ENCODE measurements at places on chromosomes 7 and 10.

DNA sequence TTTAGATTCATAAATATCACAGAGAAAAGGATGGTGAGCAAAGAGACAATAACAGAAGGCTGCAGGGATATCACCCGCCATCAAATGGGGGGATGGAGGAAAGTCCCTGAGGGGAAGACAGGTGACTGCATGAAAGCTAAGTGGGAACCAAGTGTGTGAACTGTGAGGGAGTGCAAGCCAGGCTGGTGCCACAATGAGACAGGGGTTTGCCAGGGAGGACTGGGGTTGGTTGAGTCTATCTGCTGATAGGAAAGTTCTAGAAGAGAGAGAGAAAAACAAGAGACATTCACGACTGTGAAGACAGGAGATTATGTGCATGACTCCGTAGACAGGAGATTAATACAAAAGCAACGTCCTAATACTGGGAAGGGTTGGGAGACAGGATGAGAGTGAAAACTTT is 376.4 kb downstream of the PARD3 start:
- DNase-seq, result no peak

- DNase-seq, result no peak
Observed at GRCh38 chr7:112022128-112022527, 184.1 kb downstream of the DOCK4 start.

- DNase-seq, result no peak
Observed at GRCh38 chr7:149595541-149595940, 97.9 kb upstream of the ZNF746 start.

GRCh38 chr10:74026428-74027015 is 28.6 kb downstream of the VCL start:
- DNase-seq, result no peak

DNA sequence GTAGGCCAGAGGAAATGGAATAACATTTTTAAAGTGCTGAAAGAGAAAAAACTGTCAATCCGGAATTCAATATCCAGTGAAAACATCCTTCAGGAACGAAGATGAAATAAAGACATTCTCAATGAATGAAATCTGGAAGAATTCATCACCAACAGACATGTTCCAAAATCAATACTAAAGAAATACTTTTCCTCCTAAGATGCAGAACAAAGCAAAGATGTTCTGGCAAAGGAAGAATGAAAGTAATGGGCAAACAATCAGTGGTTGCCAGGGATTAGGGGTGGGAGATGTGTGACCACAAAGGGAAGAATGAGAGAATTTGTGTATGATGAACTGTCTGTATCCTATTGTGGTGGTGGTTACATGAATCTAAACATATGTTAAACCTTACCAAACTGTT is 52.8 kb upstream of the EEPD1 start:
- no peak for DNase-seq

GRCh38 chr10:113754768-113755167 is 3.3 kb downstream of the PLEKHS1 start:
- no peak for DNase-seq

DNA sequence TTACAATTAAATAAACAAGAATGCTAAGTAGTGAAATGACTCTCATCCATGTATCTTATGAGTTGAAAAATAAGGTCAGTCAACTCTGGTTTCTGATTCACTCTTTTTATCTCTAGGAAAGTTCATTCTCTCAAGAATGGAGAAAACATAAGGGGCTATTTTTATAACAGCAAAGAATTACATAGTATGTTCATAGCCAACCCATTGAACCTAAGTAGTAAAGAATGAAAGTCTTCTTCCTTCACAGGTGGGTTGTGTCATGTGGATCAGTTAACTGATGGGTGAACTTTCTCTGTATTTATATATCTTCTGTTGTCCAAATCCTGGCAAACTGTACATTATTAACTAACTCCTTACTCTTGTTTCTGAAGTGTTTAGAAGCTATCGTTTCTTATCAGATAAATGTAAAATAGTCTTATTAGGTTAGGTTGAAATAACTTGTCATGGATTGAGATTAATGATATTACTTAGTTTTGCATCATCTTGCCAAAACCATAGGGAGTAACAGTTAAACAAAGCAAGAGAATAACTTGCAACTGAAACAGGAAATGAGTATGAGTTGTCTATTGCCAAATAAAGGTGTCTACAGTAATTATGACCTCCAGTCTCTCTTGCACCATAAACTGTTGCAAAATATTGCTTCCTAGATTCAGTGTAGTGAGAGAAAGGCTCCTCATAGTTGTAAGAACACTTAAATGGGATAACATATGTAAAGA is 86.8 kb downstream of the ANKRD7 start:
- DNase-seq, result no peak

GRCh38 chr7:97117372-97118188 is at the start of gene SDHAF3:
Gene SDHAF3, plus strand, starts transcription at chr7:97117698. Its CDS starts 26 bp downstream, at chr7:97117724.
- peak; percentile 97 for DNase-seq

GRCh38 chr10:1643161-1643907 is 94.0 kb downstream of the ADARB2 start:
- DNase-seq, result no peak

GRCh38 chr10:118096022-118096421 is 49.3 kb upstream of the RAB11FIP2 start:
- no peak for DNase-seq

- no peak for DNase-seq
Observed at GRCh38 chr10:114855776-114856543, 34.4 kb downstream of the FHIP2A start.

- no peak for DNase-seq
Observed at GRCh38 chr7:95365151-95365550, 31.0 kb downstream of the PON3 start.

GRCh38 chr7:10300577-10300976 is 673.1 kb upstream of the PHF14 start:
- DNase-seq, result no peak

DNA sequence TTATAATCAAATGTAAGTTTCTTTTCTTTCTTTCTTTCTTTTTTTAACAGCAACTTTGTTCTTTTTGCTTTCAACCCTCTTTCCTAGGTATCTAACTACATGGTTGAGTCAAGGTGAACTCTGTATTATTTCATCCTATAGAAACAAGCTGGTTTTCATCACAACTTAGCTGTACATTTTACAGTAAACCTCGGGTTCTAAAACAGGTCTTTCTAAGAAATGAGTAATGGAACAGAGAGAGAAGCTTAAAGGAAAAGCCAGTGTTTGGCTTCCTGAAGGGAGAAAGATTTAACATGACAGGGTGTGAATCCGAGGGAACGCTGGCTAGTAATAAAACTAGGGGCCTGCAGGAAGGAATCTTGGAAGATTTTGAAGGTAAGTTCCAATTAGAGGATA is 143.4 kb upstream of the ITGB1 start:
- DNase-seq, result no peak

- DNase-seq, result no peak
Observed at GRCh38 chr10:124222988-124223710, 129.8 kb upstream of the CHST15 start.

GRCh38 chr10:98408799-98409198 is 6.2 kb downstream of the PYROXD2 start:
- no peak for DNase-seq

GRCh38 chr10:59903871-59904270 is 2.5 kb downstream of the CCDC6 start:
- no peak for DNase-seq

DNA sequence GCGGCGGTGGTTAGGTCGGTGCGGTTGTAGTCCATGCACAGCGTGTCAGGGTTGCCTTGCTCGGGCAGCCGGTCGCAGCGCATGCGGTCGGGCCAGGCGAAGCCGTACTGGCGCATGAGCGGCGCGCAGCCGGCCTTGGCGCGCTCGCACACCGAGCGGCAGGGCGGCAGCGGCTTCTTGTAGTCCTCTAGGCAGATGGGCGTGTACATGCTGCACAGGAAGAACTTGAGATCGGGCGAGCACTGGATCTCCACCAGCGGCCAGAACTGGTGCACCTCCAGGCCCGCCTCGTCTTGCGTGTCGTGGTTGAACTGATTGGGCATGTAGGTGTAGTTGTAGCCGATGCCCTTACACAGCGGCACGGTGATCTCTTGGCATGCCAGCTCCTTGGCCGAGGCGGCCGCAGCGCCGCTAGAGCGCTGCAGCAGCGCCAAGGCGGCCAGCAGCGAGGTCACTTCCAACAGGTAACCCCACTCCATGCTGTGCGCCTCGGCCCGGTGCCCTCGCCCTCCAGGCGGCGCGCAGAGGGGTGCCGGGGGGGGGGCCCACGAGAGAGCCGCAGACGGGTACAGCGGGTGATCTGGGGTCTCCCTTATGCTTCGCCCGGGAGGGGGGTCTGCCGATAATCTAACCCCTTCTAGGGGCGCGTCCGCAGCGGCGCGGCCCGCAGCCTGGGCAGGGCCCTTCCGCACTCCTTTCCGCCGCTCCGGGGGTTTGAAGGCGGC is 983 bp downstream of the FZD8 start:
- no peak for DNase-seq

GRCh38 chr7:35828817-35829216 is 28.0 kb downstream of the SEPTIN7 start:
- no peak for DNase-seq

DNA sequence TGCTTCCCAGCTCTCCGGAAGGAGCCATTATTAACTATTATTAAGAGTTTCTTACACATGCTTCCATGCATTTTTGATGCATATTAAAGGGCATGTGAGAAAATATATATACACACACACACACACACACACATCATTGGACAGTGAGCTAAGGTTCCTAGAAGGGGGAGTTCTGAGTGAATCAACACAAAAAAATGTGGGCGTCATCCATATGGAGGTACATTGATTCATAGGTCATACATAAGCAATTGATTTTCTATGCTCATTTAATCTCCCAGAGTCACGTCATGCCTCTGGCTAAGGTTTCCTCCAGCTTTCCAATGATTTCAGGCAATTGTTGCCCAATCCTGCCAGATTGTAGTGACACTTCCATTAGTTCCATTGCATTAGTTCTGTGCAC is 269.4 kb downstream of the DNAJB9 start:
- DNase-seq, result no peak

DNA sequence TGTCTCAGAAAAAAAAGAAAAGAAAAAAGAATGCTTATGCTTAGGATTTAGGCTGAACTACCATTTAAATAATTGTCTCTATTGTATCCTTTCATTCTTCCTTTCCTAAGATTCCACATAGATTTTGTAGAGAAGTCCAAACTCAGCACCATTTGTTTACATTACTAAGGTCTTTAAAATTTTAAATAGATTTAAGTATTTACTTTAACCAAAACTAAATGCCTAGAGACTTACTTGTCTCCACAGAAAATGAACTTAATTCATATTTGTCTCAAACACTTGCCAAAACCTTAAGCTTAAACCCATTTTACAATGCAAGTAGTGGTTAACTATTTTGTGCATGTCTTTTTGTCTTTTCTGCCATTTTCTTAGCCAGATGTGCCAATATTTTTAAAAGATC is 54.1 kb upstream of the ABI1 start:
- DNase-seq, result no peak

GRCh38 chr7:48090095-48090805 is 1.2 kb downstream of the UPP1 start:
- DNase-seq, result no peak

DNA sequence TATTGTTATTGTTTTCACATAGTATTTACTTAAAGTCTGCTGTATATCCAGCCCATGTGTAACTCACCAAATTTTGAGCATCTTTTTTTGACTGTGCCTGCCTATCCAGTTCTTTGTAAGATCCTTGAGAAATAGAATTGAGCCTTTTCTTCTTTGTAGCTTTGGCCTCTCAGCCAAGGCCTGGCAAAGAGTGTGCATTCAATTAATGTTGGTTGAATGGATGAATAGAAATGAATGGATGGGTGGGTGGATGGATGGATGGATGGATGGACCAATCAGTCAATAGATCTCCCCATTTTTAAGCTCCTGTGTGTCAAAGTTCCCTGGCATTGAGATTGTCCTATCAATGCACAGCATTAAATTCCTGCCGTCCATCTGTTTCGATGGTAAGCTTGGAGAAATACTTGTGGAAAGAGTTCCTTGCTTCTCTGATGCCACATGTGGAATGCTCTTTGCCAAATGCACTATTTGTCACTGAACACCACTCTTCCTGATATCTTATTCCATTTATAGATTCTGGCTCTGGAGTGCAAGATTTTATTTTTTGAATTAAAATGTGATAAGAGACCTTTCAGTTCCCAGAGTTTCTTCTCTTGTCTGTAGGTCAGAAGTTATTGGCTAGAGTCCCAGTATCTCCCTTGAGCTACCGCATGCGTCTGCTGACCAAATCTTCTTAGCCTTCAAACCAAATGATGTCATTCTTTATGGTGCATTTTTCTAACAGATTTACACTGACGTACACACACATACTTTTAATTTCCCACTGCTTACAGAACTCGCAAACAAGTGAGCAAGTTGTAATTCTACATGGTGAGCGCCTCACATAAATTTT is 20.7 kb upstream of the ADRB1 start:
- DNase-seq, result no peak

GRCh38 chr7:141028767-141029166 is 14.0 kb upstream of the MRPS33 start:
- no peak for DNase-seq

GRCh38 chr10:128877141-128877540 is 589.9 kb upstream of the MGMT start:
- DNase-seq, result no peak

- DNase-seq, result no peak
Observed at GRCh38 chr7:50543776-50544442, 21.3 kb downstream of the DDC start.

DNA sequence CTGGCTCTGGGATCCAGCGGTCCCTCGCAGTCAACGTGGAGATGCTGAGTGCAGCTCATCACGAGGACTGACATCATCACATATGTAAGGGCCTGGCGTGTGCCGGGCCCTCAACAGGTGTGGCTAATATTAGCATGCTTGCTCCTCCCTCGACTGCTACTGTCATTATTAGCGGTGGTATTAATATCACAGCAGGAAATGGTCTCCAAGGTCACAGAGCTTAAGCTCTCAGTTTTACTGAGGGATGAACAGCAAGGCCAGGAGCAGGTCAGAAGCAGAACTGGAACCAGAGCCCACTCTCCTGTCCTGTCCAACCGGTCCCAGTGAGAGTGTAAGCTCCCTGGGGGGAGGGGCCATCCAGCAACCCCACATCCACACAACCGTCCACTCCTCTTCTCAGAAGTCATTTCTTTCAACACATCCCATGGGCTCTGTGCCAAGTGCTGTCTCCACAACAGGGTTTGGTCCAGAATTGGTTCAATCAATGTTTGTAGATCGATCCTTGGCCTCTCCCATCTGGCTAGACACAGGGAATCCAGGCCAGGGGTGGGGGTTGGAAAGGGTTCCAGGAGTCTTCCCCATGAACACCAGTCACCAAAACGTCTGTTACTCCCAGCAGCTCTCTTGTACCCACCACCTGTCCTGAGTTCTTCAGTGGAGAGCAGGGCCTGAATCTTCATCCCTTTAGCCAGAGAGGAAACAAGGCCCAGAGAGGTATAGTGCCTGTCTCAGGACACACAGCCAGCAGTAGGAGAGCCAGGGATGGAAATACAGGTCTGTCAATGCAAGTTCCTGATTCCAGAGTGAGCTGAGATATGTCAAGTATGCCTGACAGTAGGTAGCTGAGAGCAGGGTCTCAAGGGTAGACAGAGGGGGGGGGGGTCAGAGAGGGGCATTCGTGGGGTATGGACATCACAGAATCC is 45.3 kb upstream of the ZMIZ1 start:
- no peak for DNase-seq

GRCh38 chr10:80459047-80459865 is 5.1 kb downstream of the TSPAN14 start:
- DNase-seq, result no peak

GRCh38 chr10:95406651-95407280 is 116.0 kb upstream of the PDLIM1 start:
- no peak for DNase-seq

Measured in stimulated activated CD8-positive, alpha-beta memory T cell treated with anti-CD3 and anti-CD28 coated beads, Interleukin-15, amount 100 ng/mL, for 24 hours (primary cell).